Lung (tissue), 17 donors: ENCODE measurements at places on chromosomes 6 and 20.
A peak's percentile ranks its signal among the peaks of the same experiment; 100 is the strongest.

DNA sequence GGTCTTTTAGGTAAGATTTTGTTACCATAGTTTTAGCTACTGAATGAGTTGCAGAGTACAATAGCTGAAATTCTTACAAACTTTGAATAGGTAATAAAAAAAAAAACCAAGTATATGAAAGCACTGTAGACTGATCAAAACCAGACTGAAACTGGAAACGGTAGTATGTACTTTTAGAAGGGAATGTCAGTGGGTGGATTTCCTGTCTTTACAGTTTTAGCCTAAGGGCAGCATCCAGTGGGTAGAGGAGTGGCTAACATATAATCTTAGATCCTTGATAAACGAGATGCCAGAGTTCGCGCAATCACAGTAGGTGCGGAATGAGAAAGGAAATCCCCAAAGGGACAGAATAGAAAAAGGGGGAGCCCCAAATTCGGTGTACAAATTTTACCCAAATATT, 385.9 kb upstream of the RUNX2 start:
- no peak for DNase-seq

DNA sequence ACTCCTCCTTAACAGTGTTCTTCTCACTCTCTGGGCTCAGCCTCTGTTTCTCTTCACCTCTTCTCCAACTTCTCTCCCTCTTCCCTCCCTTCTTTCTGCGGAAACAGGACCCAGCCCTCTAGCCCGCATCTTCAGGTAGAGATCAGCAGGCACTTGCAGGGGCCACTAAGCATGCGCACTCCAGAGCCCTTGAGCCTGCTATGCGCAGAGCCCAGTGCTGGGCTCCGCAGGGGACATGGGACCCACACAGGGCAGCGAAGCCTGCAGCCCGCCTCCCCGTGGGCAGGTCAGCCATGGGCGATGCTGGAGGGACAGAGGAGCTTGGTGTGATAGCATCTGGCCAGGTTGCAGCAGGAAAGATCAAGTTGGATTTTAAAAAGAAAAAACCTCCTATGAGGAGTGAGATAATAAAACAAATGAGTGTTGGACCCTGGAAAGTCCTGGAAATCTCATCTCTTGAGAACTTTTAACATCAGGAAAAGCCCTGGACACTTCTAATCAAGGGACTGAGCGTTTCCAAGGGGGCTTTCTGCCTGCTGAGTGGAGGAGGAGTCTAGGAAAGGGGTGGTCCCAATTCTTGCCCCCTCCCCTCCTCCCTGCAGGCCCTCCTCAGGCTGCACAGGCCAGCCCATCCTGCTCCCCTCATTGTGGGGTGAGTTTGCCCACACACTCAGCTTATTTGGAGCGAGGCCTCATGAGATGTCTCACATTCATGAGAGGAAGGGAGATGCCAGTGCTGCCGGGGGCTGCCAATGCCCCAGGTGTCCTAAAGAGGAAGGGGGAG, 71.9 kb downstream of the MDGA1 start:
- DNase-seq = no peak

- DNase-seq = no peak
These were observed 253.0 kb downstream of the NKAIN2 start for GRCh38 chr6:124056407-124057334.

- DNase-seq = no peak
These were observed 100.9 kb downstream of the RNASET2 start for GRCh38 chr6:166855416-166855815.

DNA sequence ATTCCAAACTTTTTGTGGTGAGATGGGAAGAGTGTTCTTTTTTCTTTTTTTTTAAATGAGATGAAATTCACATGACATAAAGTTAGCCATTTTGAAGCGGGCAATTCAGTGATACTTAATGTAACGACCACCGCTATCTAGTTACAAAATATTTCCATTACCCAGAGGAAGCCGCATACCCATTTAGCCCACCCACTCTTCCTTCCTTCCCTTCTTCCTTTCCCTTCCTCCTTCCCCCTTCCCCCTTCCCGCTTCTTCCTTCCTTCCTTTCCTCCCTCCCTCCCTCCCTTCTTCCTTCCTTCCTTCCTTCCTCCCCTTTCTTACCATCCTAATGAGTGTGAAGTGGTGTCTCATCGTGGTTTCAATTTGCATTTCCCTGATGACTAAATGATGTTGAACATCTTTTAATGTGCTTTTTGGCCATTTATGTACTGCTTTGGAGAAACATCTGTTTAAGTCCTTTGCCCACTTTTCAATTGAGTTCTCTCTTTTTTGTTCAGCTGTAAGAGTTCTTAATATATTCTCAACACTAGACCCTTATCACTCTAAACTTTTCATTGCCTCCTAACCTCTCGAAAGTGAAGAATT, 371.1 kb downstream of the FARS2 start:
- DNase-seq = no peak

GRCh38 chr6:53441761-53442160, 93.0 kb upstream of the ELOVL5 start:
- no peak for DNase-seq

DNA sequence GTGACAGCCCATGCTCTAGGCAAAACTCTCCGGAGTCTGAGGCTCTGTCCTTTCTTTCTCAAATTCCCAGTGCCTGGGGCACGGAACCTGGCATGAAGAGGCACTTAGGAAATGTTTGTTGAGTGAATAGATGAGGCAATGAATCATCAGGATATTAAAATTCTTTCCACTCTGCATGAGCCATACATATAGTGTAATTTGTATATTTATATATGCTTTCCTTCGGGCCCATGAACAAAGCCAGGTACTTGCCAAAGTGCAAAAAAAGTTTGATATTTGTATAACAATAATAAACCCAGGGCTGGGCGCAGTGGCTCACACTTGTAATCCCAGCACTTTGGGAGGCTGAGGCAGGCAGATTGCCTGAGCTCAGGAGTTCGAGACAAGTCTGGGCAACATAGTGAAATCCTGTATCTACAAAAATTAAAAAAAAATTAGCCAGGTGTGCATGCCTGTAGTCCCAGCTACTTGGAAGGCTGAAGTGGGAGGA, 212.3 kb upstream of the ZNF217 start:
- no peak for DNase-seq

- no peak for DNase-seq
These were observed 296.9 kb downstream of the BCKDHB start for GRCh38 chr6:80403365-80403764.

- no peak for DNase-seq
These were observed 9.3 kb upstream of the TRIM27 start for GRCh38 chr6:28933069-28933468.

DNA sequence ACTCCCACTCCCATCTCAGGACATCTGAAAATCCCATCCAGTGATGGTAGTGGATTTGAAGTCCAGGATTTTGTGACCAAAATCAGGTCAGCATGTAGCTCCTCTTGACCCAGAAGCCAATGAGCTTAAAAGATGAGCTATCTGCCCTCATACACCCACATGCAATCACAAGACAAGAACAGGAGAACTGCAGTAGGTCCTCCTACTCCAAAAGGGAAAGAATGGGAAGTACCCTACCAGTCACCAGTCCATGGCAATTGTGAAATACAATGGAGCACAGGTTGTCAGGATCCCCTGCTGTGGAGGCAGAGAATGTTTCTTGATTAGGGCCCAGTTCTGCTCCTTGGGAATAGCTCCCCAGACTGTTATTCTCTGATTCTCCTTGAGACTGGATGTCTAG, 347.3 kb upstream of the CNR1 start:
- no peak for DNase-seq

GRCh38 chr6:157328108-157328692, 4.9 kb upstream of the TMEM242 start:
- DNase-seq = no peak

DNA sequence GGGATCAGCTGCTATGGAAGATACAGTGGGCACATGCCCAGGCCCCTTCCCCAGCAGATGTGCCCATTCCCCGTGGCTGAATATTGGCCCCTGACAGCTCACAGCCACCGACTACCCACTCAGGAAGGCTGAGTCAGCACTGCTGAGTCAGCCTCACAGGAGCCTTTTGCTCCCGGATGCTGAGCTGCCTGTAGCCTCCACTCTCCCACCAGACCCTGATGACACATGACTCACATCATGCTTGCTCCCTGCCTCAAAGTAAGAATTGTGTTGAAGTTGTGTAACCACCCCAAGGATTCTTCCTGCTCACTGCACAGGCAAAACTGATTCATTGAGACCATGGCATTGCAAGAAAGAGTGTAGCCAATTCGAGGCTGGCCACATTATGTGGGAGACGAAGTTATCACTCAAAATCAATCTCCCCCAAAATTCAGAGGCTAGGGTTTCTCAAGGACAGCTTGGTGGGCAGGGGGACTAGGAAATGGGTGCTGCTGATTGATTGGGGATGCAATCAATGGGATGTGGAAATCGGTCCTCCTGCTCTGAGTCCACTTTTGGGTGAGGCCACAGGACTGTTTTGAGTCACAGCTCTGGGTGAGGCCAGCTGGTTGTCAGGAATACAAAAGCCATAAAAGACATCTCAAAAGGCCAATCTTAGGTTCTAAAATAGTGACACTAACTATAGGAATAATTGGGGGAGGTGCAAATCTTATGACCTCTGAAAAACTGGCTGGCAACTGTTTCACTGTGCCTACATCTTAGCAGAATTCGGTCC, 556.6 kb upstream of the CDH4 start:
- DNase-seq = no peak

DNA sequence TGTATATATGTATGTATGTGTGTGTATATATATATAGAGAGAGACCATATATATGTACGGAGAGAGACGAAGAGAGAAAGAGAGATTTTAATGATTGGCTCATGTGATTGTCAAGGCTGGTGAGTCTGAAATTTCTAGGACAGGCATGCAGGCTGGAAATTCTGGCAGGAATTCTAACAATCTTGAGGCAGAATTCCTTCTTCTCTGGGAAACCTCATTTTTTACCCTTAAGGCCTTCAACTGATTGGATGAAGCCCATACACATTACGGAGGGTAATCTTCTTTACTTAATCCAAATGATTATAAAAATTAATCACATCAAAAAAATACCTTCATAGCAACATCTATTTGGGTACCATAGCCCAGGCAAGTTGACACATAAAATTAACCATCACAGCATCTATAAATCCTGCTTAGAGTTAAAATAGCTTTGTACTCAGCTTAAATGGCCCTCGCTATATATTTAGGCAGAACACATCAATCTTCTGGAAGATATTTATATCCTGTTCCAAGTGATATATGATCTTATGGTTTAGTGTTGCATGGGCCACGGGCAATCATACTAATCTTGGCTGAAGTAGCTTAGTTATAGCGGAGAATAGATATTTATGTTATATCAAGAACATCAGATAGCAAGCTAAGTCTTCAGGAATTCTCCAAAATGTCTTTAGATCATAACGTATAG, 36.6 kb downstream of the ABRACL start:
- no peak for DNase-seq

GRCh38 chr6:14178083-14178445, 60.5 kb downstream of the CD83 start:
- no peak for DNase-seq

GRCh38 chr6:53894091-53894490, 99.3 kb downstream of the LRRC1 start:
- DNase-seq = no peak

GRCh38 chr6:79842376-79843040, 104.8 kb downstream of the ELOVL4 start:
- no peak for DNase-seq

DNA sequence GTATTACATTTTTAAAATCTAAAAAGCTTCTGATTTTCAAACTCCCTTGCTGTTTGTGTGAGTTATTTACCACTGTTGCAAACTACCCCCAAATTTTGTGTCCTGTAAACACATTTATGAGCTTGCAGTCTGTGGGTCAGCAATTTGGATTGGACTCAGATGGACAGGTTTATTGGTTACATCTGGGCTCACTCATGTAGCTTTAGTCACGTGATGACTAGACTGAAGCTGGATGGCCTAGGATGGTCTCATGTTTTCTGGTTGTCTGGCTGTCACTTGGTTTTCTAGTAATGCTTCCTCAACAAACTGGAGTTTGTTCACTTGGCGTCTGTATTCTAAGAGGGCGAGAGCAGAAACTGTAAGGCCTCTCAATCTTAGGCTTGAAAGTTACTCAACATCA, 12.2 kb upstream of the C6orf58 start:
- DNase-seq = no peak

DNA sequence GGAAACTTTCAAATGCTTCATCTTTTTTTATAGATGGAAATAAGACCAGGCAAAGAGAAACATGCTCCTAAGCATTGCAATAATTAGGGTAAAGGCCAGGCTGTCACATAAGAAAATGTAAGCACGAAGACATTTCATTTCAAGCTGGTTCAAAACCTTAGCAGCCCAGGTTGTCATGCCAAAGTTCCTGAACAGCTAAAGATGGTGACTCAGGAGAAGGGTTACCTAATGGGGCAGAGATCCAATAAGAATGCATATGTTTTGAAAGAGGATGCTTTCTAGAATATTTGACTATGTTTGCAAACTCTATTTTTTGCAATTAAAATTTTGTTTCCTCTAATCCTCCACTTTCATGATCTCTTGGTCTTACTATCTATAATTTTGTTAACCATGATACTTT, 65.6 kb upstream of the PHACTR2 start:
- no peak for DNase-seq

GRCh38 chr6:28212510-28213212, 12.4 kb upstream of the ZSCAN9 start:
- peak; percentile 52 for DNase-seq

- no peak for DNase-seq
These were observed 141.0 kb downstream of the TBXT start for GRCh38 chr6:166026586-166027126.

GRCh38 chr6:159762681-159763293, 942 bp downstream of the ACAT2 start:
- DNase-seq = no peak

DNA sequence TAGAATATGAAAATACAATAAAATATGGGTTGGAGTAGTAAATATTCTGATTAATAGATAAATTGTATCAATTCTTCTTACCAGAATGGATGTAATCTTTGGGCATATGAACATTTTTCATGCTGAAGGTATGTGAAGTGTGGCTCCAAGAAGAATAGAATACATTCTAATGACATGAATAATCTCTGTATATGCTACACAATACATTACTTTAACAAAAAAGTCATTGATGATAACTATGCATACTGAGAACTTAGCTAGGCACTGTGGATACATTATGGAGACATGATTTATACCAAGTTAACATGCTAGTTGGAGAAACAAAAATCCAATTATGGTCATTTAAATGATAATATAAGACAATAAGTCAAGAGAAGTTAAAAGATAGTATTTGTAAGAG, 62.7 kb upstream of the HDAC2 start:
- DNase-seq = no peak

GRCh38 chr6:24749297-24749696, 25.4 kb upstream of the GMNN start:
- no peak for DNase-seq
